Mesothelial cell of epicardium (in vitro differentiated cells): ENCODE measurements at places on chromosomes 11 and 22.
A peak's percentile ranks its signal among the peaks of the same experiment; 100 is the strongest.

DNA sequence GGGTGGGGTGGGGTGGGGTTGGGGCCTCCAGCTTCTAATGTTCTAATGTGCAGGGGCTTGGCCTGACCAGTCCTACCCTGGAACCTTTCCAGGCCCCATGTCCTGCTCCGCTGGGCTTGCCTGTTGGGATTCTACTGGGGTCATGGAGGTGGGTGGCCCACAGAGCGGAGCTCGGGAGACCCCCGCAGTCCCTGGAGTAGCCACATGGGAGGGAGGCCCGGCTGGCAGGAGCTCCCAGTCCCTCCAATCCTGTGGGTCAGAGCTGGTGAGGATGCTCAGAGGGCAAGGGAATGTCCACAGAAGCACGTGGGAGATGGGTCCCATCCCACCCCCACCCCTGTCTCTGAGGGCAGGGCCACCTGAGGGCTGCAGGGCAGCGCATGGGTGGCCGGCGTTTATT lies 2.9 kb downstream of the SEPTIN5 start:
- DNase-seq, result no peak

DNA sequence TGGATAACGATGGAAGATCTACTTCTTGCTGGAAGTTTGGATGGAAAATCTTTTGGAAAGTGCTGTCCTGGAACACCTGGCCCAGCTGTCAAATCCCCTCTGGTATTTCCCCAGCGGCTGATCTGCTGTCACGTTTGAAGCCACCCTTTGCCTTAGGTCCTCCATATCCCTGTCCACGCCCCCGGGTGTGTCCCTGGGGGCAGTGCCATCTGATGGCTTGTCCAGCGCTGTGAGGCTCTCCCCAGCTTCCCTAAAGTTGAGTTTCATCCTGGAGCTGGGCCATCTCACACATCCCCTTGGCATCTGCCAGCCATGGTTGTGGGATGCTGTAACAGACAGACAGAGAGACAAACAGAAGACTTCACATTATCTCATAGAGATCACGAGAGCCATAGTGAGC lies 3.1 kb upstream of the IGLL1 start:
- no peak for DNase-seq

- no peak for DNase-seq
Measured at GRCh38 chr11:90947930-90948329, 725.1 kb upstream of the CHORDC1 start.

DNA sequence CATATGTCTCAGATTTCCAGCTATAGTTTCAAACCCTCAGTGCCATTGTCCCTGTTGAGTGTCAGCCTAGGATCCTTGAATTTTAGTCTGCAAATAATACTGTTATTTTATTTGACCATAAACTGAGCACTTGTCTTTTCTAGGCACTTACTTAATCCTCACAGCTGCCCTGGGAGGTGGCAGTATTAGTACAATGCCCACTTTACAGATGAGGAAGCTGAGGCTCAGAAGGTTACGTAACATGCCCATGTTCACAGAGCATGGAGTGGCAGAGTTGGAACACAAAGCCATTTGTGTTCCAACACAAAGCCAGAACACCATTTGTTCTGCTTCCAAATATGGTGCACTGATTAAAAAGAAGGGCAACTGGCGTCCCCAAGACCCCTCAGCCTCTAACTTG lies 38.2 kb upstream of the ALX4 start:
- no peak for DNase-seq

- DNase-seq, result no peak
Measured at GRCh38 chr11:45961751-45962240, 39.3 kb downstream of the LARGE2 start.

- no peak for DNase-seq
Measured at GRCh38 chr11:33211153-33211552, 46.0 kb upstream of the HIPK3 start.

GRCh38 chr11:134599299-134599771 lies 187.3 kb upstream of the B3GAT1 start:
- DNase-seq, result no peak

DNA sequence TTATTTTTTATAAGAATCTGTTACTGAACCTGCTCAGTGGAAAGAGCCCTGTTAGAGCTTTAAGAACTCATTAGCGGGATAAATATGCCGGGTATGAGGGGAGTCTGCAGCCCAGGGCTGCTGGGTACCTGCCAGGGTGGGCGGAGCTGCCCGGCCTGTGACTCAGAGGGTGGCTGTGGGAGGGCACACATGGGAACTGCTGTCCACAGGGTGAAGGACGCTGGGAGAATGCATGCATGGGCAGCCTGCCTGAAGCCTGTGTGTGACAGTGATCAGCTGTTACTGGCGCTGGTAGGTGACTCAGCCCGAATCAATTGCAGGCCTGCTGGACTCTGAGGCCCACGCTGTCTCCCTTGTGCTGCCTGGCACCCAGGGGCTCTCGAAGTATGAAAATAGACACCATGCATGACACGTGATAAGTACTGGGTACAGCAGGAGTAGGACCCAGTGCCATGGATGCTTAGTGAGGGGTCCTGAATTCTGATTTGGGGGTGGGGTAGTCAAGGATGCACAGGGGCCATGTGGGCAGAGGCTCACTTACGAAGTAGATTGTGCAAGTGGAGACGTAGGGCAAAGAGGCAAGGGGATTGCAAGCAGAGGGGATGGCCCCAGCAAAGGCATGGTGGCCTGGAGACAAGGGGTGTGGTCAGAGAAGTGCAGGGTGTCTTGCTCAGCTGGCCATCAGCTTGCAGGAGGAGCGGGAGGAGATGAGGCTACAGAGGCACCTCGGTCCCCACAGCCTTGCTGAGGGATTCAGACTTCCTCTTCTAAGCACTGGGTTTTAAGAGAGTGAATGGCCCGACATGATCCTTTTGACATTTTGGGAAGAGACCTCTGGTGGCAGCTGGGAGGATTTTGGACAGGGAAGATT lies 36.5 kb downstream of the GRIK4 start:
- DNase-seq, result peak; percentile 83

- no peak for DNase-seq
Measured at GRCh38 chr11:45050111-45050510, 96.3 kb upstream of the PRDM11 start.

GRCh38 chr11:82969811-82970210 lies 68.3 kb downstream of the DDIAS start:
- DNase-seq, result no peak

DNA sequence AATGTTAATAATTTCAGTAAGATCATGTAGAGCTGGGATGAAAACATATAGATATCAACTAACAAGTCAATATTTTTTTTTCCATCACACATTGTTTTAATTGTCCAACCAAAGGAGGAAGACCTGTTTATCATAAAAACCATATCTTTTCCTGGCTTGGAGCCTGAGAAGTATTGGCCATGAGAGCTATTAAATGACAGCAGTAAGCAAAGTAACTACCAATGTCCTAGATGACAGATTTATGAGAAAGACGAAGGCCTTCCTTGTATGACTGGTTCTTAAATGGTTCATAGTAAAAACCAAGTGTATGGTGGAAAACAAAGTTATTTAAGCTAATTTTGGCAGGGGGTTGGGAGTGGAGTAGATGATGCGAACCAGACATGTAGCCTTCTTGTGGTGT lies 1147.1 kb upstream of the TENM4 start:
- no peak for DNase-seq

GRCh38 chr11:11568651-11569229 lies 53.1 kb downstream of the GALNT18 start:
- DNase-seq, result no peak

- DNase-seq, result no peak
Measured at GRCh38 chr11:70740488-70740851, 342.1 kb downstream of the CTTN start.
